Ovary (tissue), 10 donors: ENCODE measurements at places on chromosomes 3 and 15. TPM values are rescaled to one million over a fixed set of nuclear protein-coding genes. Genes with fewer than 3 reads are reported as not detected.

FOXL2 gene
- total RNA-seq = 128 TPM

GOLGA6D gene
- not detected for total RNA-seq

DNA sequence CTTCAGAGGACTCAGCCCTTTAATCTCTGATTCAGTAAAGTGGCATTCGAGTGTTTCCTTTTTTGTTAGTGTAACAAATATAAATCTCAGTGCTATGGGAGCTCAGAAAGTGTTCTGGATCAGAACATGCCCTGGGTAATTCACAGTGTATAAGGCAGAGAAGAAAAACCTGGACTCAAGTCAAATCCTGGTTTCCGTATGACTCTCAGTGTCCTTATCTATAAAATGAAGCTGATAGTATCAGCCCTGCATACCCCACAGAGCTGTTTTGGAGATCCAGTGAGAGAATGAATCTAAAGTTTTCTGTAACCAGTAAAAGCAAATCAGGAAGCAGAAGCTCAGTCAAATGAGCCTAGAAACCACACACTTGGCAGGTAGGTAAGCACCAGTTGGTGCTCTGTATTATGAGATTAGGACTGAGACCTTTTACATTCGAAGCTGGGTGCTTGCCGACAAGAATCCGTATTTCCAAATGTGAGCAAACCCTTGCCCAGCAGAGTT is 67.2 kb downstream of the IL1RAP start:
- no peak for DNase-seq

MASP1 gene
- total RNA-seq = 3.6 TPM

ROPN1 gene
- not detected for total RNA-seq

GRCh38 chr3:110995461-110996231 is 76.0 kb upstream of the NECTIN3 start:
- no peak for DNase-seq

GRCh38 chr3:156321945-156322344 is 201.6 kb downstream of the KCNAB1 start:
- no peak for DNase-seq

- no peak for DNase-seq
Measured at GRCh38 chr3:75180945-75181298, 483.2 kb upstream of the FRG2C start.

DNA sequence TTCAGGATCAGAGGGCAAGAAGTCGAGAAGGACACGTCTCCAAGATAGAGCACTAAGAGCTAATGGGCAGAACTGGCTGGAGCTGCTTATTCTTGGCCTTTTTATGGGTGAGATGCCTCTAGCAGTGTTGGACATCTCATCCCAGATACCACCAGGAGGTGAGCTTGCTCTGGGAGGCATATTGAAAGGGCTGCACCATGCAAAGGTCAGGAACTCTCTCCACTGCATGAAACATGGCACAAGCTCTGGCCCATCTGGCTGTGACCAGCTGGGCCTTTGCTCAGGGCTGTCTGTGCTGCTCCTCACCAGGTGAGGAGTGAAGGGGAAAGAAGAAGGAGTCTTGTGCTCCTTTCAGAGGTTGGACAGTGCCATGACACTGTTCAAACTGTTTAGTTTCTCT is 188.7 kb downstream of the THSD4 start:
- DNase-seq = no peak

DNA sequence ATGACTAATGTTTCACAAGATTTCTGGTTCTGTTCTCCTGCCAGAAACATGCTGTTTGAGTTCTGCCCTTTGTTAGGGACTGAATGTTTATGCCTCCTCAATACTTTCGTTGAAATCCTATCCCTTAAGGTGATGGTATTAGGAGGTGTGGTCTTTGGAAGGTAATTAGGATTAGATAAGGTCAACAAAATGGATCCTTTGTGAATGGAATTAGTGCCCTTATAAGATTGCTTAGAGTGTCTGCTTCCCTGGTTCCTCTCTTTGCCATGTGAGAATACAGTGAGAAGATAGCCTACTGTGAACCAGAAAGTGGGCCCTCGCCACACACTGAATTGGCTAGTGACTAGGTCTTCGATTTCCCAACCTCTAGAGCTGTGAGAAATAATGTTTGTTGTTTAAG is 621.4 kb upstream of the ALCAM start:
- no peak for DNase-seq

CLN6 gene
- 13.1 TPM for total RNA-seq

- no peak for DNase-seq
Measured at GRCh38 chr3:36372534-36372935, 7.8 kb upstream of the STAC start.

NR2E3 gene
- not detected for total RNA-seq

DNA sequence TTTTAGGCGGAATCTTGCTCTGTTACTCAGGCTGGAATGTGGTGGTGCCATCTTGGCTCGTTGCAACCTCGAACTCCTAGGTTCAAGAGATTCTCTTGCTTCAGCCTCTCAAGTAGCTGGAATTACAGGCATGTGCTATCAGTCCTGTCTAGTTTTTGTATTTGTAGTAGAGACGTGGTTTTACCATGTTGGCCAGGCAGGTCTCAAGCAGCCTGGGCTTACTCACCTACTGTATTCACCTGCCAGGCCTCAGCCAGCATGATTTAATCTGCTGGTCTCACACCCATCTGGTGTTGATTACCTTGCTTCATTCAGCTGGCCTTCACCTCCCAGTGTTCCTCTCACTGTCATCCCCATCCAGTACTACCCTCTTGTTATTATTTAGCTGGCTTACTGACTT is 102.0 kb downstream of the IL12A start:
- no peak for DNase-seq

- DNase-seq = no peak
Measured at GRCh38 chr3:188913084-188913483, 258.7 kb upstream of the TPRG1 start.

HDDC3 gene
- total RNA-seq = 11.7 TPM

DNA sequence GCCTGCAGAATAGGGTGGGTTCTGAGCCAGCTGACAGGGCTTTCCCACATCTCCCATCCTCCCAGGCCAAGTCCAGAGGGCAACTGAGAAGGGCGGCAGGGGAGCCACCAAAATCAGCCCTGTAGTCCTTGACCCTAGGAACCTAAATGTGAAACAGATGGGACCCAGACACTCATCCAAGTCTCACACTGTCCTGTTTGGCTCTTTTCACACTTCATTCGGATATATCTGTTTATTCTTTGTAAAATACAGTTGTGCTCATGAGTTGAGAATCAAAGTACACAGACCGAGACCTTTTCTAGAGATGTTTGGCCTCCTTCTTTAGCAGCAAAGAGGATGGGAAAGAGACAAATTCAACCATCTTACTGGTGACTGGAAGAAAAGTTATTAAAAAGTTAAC is 348.4 kb downstream of the MECOM start:
- DNase-seq = no peak

BAHD1 gene
- total RNA-seq = 63.2 TPM

GRCh38 chr15:63191895-63192618 is 2.7 kb downstream of the RAB8B start:
- no peak for DNase-seq

GRCh38 chr3:194168994-194169393 is 33.0 kb downstream of the HES1 start:
- DNase-seq = no peak

DNA sequence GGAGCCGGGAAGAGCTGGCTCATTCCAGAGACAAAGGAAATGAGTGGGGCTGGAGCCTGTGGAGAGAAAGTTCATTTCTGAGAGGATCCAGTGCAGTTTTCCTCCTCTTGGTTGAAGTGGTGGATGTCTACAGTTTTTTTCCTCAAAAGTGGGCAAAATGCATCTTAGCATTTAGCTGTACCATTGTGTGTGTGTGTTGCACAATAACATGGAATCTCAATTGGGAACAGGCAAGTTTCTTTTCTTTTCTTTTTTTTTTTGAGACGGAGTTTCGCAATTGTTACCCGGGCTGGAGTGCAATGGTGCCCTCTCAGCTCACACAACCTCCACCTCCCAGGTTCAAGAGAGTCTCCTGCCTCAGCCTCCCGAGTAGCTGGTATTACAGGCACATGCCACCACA is 101.5 kb upstream of the UBE2E1 start:
- DNase-seq = no peak

GRCh38 chr3:183319371-183319770 is 66.3 kb downstream of the B3GNT5 start:
- no peak for DNase-seq

- no peak for DNase-seq
Measured at GRCh38 chr3:140995881-140996280, 54.2 kb downstream of the SLC25A36 start.

HLTF gene
- total RNA-seq = 31.3 TPM

- no peak for DNase-seq
Measured at GRCh38 chr3:4416961-4417360, 50.1 kb downstream of the SUMF1 start.

PLCD1 gene
- total RNA-seq = 33.9 TPM
